ENCODE measurements at places on chromosomes 2 and 18. TPM values are rescaled to one million over a fixed set of nuclear protein-coding genes. Genes with fewer than 3 reads are reported as not detected.

DNA sequence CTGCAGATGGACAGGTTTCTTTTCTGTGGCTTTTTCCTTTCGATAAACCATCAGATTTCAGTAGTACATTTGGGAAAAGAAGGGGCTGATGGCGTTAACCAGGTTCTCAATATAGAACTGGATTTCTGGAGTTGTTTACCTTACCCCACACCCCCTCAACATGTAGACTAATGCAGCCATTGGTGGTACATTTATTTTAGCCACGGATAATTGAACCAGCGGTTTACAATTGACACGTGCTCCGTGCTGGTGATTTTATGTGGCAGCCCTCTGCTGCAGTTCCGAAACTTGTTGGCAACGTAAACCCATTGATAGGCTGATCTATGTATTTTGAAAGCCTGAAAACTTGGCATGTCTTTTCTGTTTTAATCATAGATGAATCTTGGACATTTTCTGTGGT is 5.4 kb downstream of the SOX11 start:
- H3K4me1 ChIP-seq: no peaks in the 10 kb centered on the region
- no peak overlapping the region for H3K4me3 ChIP-seq
- no peak overlapping the region for H3K27ac ChIP-seq
- peaks cover 44% of the 10 kb centered on the region for H3K27me3 ChIP-seq
- no peaks in the 10 kb centered on the region for H3K36me3 ChIP-seq

DNA sequence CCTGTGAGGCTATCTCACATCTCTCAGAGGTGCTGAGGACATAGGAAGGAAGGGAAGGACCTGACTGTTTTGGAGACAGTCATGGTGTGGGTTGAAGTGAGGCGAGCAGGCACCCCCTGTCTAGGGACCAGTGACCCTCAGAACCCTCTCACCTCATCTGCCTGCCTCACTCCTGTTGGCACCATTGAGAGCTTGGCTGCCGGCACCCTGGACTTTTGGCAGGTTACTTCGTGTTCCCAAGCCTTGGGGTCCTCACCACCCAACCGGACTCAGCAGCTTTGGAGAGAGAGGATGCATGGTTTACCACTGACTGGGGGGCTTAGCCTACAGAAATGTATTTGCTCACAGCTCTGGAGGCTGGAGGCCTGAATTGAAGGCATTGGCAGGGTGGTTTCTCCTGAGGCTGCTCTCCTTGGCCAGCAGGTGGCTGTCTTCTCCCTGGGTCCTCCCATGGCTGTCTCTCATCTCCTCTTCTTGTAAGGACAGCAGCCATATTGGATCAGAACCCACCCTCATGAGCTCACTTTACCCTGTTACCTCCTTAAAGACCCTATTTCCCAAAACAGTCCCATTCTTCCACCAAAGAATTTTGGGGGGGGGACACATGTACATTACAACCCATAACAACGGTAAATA is 142.0 kb downstream of the TSN start:
- DNase-seq: peak; percentile 5
- H3K4me3 ChIP-seq: no peak overlapping the region
- H3K36me3 ChIP-seq: no peaks in the 10 kb centered on the region

- no peak overlapping the region for H3K4me3 ChIP-seq
- H3K4me1 ChIP-seq: peaks cover 52% of the 10 kb centered on the region
- peak; percentile 94 for DNase-seq
- H3K27ac ChIP-seq: peak overlapping the region; percentile 91
- no peaks in the 10 kb centered on the region for H3K27me3 ChIP-seq
- no peaks in the 10 kb centered on the region for H3K36me3 ChIP-seq
Observed at GRCh38 chr2:105403783-105404698, 5.2 kb upstream of the FHL2 start.

- DNase-seq: no peak
- no peaks in the 10 kb centered on the region for H3K27me3 ChIP-seq
- H3K27ac ChIP-seq: no peak overlapping the region
- H3K36me3 ChIP-seq: no peaks in the 10 kb centered on the region
- no peak overlapping the region for H3K4me3 ChIP-seq
Observed at GRCh38 chr2:205545971-205546816, 136.1 kb upstream of the NRP2 start.

GRCh38 chr18:34189656-34190435 is 34.9 kb downstream of the NOL4 start:
- H3K27me3 ChIP-seq: no peaks in the 10 kb centered on the region
- H3K4me3 ChIP-seq: no peak overlapping the region
- no peak overlapping the region for H3K27ac ChIP-seq

- H3K27me3 ChIP-seq: no peaks in the 10 kb centered on the region
- peak overlapping the region; percentile 19 for H3K27ac ChIP-seq
- peaks cover 18% of the 10 kb centered on the region for H3K4me1 ChIP-seq
Observed at GRCh38 chr2:75012080-75012479, 53.6 kb downstream of the POLE4 start.

DNA sequence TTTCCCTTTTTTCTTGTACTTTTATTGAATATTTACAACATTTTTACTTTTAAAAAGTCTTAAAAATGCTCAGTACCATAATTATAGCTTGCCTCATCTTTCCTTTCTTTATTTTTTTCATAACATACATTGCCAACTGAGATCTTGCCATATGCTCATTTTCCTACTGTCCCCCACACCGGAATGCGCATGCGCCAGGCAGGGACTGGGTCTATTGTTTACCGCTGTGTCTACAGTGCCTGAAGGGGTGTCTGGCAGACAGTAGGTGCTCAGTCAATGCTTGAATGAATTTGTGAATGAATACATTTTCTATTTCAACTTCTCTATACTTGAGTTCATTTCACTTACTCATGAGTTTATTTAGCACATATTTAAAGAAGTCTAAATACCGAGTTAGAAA is 158.0 kb downstream of the CYP26B1 start:
- no peaks in the 10 kb centered on the region for H3K36me3 ChIP-seq
- no peaks in the 10 kb centered on the region for H3K4me1 ChIP-seq
- no peak overlapping the region for H3K27ac ChIP-seq
- no peak overlapping the region for H3K4me3 ChIP-seq
- H3K27me3 ChIP-seq: peaks cover 7% of the 10 kb centered on the region

GRCh38 chr2:8525582-8526402 is 156.1 kb upstream of the ID2 start:
- no peaks in the 10 kb centered on the region for H3K27me3 ChIP-seq
- H3K27ac ChIP-seq: no peak overlapping the region
- no peaks in the 10 kb centered on the region for H3K36me3 ChIP-seq

DNA sequence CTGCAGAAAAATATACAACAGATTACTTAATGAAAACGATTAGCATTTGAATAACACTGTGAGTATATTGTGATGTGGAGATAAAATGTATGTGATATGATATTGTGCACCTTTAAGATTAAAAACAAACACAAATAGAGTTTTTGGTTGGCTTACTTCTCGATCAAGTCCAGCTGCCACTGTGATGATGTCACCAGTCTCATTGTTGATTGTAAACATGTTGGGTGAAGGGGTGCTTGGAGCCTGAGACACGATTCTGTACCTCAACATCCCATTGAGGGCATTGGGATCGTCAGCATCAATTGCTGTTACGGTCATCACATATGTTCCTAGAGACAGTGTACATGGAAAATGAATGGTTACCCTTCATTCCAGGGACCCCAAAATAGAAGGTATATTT is 174.1 kb downstream of the CDH2 start:
- no peaks in the 10 kb centered on the region for H3K27me3 ChIP-seq
- H3K4me3 ChIP-seq: no peak overlapping the region
- no peak overlapping the region for H3K27ac ChIP-seq
- DNase-seq: no peak

- peaks cover 40% of the 10 kb centered on the region for H3K36me3 ChIP-seq
- H3K4me3 ChIP-seq: no peak overlapping the region
- no peak for DNase-seq
- no peak overlapping the region for H3K27ac ChIP-seq
- peaks cover 9% of the 10 kb centered on the region for H3K4me1 ChIP-seq
- H3K27me3 ChIP-seq: no peaks in the 10 kb centered on the region
Observed at GRCh38 chr2:120809151-120809550, 73.5 kb downstream of the GLI2 start.

DNA sequence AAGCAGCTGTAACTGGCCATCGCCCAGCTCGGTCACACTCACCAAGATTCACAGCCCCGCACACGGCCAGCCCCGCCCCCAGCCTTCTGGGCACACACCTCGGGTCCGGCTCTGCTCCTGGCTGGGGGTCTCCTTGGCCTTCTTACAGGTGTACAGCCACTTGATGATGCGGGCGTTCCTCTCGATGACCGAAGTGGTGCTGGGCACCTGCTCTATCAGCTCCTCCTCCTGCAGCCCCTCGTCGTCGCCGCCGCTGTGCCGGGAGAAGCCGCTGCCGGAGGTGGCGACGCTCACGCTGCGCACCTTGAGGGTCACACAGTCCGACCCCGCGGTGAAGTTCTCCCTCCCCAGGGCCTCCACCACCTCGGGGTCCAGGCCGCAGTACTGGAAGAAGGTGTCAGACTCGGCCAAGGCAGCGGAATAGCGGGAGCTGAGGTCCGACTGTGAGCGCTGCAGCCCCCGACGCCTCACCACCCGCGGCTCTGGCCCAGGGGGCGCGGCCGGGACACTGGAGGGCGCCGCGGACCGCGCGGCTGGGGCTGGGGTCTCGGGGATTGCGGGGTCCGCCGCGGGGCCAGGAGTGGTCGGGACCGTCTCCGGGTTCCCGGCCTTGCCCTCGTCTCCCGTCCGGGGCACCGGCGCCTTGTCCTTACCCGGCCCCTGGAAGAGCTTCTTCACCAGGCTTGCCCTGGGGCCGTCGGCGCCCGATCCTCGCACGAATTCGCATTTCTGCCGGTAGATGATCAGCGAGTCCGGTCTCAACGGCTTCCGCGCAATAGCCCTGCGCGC is 769 bp downstream of the FAM110C start:
- peaks cover 4% of the 10 kb centered on the region for H3K4me1 ChIP-seq
- no peaks in the 10 kb centered on the region for H3K36me3 ChIP-seq
- no peak for DNase-seq
- H3K27me3 ChIP-seq: peaks cover 65% of the 10 kb centered on the region
- no peak overlapping the region for H3K4me3 ChIP-seq

- no peaks in the 10 kb centered on the region for H3K4me1 ChIP-seq
- no peak overlapping the region for H3K4me3 ChIP-seq
Observed at GRCh38 chr18:36629138-36629530, 199.7 kb downstream of the TPGS2 start.

DNA sequence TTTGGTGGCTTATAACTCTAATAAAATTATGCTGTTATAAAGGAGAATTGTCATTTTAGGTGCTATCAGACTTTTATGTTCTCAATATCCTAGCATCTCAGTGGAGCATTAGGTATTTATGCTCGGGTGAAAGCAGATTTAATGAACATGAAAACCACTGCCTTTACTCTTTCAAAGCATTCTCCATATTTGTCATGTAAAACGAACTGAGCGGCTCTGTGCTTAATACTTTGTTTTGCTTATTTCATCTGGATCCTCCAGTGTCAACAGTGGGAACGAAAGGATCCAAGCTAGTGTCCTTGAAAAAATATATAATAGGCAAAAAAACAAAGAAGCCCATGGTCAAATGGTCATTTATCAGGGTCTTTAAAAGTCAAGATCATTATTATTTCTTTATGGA is 53.5 kb downstream of the THSD7B start:
- no peaks in the 10 kb centered on the region for H3K27me3 ChIP-seq
- H3K4me3 ChIP-seq: no peak overlapping the region
- no peaks in the 10 kb centered on the region for H3K36me3 ChIP-seq

DNA sequence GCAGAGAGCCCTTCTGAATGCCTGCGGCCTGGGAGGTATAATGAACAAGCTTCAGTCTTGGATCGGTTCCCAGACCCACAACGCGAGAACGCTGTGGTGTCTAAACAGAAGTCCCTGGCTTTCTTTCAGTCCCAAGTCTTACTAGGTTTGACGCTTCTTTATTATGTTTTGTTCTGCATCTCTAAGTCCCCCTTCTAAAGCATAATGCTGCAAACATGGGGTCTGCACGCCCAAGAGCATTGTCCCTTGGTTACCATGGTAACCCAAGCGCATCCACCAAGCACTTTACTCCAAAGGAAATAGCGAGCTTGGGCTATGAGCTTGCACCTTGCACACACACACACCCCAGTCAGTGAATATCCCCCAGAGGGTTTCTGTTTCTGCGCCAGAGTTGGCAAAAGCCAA is 193.7 kb downstream of the INO80D start:
- peak; percentile 31 for DNase-seq
- H3K27me3 ChIP-seq: peaks cover 2% of the 10 kb centered on the region
- H3K27ac ChIP-seq: no peak overlapping the region
- H3K36me3 ChIP-seq: no peaks in the 10 kb centered on the region
- no peak overlapping the region for H3K4me3 ChIP-seq

DNA sequence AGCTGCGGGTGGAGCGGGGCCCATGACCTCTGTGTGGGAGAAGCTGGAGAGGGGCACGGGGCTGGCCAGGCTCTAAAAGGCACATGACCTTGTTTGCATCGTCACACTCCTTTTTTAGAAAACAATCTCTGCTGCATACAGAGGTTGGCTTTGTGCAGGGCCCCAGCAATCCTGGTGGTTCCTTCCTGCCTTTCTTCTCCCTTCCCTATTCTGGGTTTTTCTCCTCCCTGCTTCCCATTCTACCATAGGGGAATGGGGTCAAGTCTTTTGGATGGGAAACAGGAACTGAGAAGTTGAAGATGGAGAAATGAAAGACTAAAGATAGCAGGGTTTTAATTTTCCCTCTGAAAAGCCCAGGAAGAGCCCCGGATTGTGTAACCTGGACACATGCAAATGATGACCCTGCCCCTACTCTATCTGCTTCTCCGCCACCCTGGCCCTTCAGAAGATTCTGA is 53.9 kb downstream of the ASAP2 start:
- H3K4me3 ChIP-seq: no peak overlapping the region
- H3K27me3 ChIP-seq: no peaks in the 10 kb centered on the region
- no peak for DNase-seq
- H3K4me1 ChIP-seq: peaks cover 38% of the 10 kb centered on the region

- H3K4me1 ChIP-seq: peaks cover 39% of the 10 kb centered on the region
- H3K4me3 ChIP-seq: no peak overlapping the region
- H3K27me3 ChIP-seq: no peaks in the 10 kb centered on the region
- no peak for DNase-seq
- peaks cover 16% of the 10 kb centered on the region for H3K36me3 ChIP-seq
Observed at GRCh38 chr2:69170661-69171060, 157.7 kb downstream of the ANTXR1 start.

DNA sequence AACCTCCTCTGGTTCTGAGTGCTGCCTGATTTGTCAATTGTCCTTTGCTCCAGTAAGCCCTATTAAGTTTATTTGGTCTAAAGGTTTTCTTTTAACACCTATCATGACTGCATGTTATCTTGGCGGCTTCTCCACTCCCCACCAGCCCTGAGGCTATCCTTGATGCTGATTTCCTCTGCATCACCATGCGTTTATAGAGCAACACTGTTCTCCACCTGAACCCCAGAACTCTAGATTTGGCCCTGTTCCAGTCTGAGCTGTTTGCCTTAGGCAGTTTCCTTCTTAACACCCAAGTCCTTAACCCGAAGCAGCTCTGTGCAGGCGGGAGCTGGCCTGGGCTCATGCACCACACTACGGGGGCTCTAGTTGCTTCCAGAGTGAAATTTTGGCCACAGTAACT is 98.2 kb upstream of the NPAS2 start:
- no peaks in the 10 kb centered on the region for H3K4me1 ChIP-seq
- H3K27ac ChIP-seq: no peak overlapping the region
- no peak overlapping the region for H3K4me3 ChIP-seq
- no peaks in the 10 kb centered on the region for H3K36me3 ChIP-seq
- no peak for DNase-seq
- 0 out of 2 replicates have a peak, but pooled peaks cover 3% of the 10 kb centered on the region for H3K27me3 ChIP-seq

- no peak overlapping the region for H3K27ac ChIP-seq
- 0 out of 2 replicates have a peak, but pooled peaks cover 3% of the 10 kb centered on the region for H3K4me1 ChIP-seq
- DNase-seq: peak; percentile 41
Observed at GRCh38 chr2:54106631-54107454, 8.6 kb upstream of the ACYP2 start.

GRCh38 chr2:160139991-160140390 is 60.1 kb downstream of the ITGB6 start:
- H3K27ac ChIP-seq: peak overlapping the region; percentile 24
- peaks cover 18% of the 10 kb centered on the region for H3K4me1 ChIP-seq
- H3K36me3 ChIP-seq: no peaks in the 10 kb centered on the region

The ALLC gene
- total RNA-seq: not detected

The RND3 gene
- total RNA-seq: 178 TPM

The SP140 gene
- 2.2 TPM for total RNA-seq

The ITGB6 gene
- total RNA-seq: not detected

The SERPINB12 gene
- not detected for total RNA-seq

The CCDC138 gene
- 16.6 TPM for total RNA-seq

The KIF5C gene
- total RNA-seq: not detected

Measured in SJSA1 (cell line).